ENCODE measurements at places on chromosomes 3 and 15.
A peak's percentile ranks its signal among the peaks of the same experiment; 100 is the strongest.

GRCh38 chr15:41603941-41604911, 45.2 kb downstream of the TYRO3 start:
- peak; percentile 48 for DNase-seq

DNA sequence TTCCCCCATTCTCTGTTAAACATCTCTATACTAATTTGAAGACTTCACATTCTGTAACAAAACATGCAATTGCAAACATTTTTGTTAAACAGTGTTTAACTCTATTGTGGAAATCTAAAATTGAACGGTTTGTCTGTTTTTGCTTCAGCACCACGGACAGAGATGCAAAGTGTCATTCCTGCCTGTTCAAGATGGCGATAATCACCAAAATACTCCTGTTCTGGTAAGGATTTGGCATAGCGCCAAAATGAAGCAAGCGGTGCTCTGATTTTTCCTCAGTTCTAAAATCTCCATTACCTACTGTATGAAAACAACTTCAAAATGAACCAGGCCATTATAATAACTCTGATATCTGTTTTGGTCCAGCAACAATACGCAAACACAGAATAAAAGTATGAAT, 129.7 kb upstream of the TUSC7 start:
- no peak for DNase-seq

- no peak for DNase-seq
Observed at GRCh38 chr15:90552162-90552928, 22.6 kb downstream of the CRTC3 start.

GRCh38 chr3:134937256-134938028, 142.4 kb downstream of the EPHB1 start:
- DNase-seq, result no peak

- DNase-seq, result no peak
Observed at GRCh38 chr3:149528340-149528650, 53.8 kb downstream of the TM4SF4 start.

GRCh38 chr15:92074646-92075045, 221.1 kb downstream of the SLCO3A1 start:
- DNase-seq, result no peak

GRCh38 chr3:4466741-4467521, at the start of gene SUMF1:
Gene SUMF1, minus strand, starts transcription at chr3:4467269. Its CDS starts 24 bp downstream, at chr3:4467245.
- DNase-seq, result peak; percentile 81

- DNase-seq, result no peak
Observed at GRCh38 chr15:93862791-93863190, 368.6 kb upstream of the MCTP2 start.

- no peak for DNase-seq
Observed at GRCh38 chr15:39756806-39757522, 25.7 kb downstream of the FSIP1 start.

DNA sequence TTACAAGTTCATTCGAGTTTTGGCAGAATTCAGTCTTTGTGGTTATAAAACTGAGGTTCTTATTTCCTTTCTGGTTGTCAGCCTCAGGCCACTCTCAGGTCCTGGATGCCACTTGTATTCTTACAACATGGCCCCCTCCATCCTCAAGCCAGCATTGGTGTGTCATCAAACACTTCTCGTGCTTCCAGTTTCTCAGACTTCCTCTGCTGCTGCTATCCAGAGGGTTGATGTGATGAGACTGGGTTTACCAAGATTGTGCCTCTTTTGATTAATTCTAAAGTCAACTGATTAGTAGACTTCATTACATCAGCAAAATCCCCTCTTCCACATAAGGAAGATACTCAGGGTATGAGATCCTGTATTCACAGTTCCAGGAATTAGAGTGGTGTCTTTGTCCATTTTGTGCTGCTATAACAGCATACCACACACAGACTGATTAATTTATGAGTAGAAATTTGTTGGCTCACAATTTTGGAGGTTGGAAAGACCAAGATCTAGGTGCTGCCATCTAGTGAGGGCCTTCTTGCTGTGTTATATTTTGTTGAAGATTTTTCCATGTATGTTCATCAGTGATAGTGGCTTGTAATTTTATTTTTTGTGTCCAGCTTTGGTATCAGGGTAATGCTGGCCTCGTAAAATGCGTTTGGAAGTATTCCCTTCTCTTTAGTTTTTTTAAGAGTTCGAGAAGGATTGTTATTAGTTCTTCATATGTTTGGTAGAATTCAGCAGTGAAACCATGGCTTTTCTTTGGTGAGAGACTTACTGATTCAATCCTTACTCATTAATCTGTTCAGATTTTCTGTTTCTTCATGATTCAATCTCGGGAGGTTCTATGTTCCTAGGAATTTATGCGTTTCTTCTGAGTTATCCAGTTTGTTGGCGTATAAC, 11.1 kb downstream of the LRCH3 start:
- DNase-seq, result peak; percentile 22

- no peak for DNase-seq
Observed at GRCh38 chr3:113205481-113205880, 5.9 kb upstream of the BOC start.

- no peak for DNase-seq
Observed at GRCh38 chr3:21754839-21755238, 3.8 kb upstream of the ZNF385D start.

- no peak for DNase-seq
Observed at GRCh38 chr15:69225355-69226022, 65.1 kb downstream of the GLCE start.

GRCh38 chr3:194688200-194688740, 2.6 kb downstream of the FAM43A start:
- peak; percentile 11 for DNase-seq

DNA sequence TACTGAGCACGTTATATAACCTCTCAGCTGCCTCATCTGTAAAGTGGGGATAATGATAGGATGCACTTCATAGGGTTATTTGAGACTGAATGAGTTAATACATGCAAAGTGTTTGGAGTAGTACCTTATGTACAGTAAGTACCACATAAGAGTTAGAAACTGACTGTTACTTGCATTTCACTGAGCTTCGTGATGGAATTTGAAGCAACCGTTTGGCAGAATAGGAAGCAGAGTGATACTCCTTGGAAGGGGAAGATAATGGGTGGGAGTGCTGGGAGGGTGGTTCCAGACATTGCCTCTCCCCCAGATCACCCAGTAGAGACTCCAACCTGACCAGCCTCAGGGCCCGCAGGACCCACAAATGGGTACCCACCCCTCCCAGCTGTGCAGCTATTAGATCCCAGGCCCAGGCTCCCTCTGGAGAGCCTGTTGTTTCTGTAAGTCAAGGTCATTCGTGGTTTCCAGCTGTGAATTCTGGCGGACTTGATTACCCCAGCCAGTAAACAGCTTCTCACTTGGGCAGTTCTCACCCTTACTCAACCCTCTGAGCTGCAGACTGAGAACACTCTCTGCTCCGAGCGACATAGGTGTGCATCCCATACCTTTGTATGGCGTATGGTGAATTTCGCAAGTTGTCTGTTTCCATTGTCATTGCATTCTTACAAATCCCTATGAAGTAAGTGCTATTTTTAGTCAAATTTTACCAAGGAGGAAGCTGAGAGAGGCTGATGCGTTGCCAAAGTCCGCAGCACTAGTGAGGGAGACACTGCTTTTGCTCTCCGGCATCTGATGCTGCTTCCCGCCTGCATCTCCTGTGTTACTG, 11.1 kb downstream of the ALPK3 start:
- DNase-seq, result no peak

DNA sequence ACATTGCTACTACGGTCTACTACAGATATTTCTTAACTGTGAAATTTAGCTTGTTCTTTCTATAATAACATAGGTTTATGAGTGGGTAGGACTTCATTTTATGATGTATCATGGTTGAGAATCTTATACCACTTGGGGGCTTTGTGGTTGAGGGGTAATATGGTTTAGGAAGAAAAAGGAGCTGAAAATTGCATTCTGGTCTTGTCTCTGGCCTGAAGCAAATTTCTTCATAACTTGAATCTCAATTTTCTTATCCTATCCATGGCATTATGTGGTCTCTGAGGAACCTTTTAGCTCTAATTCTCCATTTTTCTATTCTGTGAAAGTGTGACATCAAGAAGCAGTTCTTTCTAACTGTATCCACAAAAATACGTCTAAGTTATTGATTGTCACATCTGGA, 341.0 kb downstream of the SOX2 start:
- DNase-seq, result no peak

DNA sequence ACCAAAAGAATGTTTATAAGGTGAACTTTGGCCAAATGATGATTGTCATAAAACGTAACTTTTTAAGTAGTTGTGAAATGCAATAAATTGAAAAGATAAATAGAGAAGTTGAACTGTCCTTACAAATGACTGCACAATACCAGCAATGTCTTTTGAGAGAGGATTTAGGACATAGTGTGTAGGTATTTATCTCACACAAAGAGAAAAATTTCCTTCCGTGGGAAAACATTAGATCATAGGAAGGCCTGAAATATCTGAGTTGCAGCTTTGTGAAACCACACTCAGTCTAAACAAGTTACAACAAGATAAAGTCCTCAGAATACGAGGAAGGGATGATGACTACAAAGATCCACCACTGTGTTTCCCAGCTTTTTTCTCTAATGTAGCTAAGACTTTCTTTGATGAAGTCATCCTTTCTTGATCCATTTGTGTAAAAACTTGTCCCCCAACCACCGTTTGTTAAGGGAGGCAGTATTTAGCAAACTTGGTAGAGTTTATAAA, 16.0 kb downstream of the ROBO2 start:
- no peak for DNase-seq

DNA sequence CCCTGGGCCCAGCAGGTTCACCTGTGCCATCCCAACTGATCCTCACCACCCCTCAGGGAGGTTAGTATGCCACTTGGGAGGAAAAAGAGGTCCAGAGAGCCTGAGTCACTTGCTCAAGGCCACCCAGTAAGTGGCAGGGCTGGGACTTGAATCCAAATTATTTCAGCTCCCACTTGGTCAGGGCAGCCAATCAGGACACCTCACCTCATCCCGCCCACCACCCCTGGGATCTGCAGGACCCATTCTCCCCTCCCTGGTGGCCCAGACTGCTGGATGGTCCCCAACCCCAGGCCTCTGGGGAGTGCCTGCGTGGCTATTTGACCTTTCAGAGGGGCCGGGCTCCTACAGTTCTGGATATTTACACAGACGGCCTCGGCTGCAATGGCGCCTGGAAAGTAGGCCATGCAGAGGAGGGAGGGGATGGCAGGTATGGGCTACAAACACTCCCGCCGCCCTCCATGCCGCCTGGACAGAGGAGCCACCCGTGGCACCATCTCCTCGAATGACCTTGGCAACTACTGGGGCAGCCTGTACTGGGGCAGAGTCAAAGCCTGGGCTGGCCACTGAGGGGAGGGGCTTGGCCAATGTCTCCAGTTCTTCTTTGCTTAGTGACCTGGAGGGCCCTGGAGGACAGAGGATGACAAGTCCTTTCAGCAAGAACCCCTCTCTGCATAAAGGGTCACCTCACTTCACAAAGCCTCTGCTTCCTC, 153.6 kb upstream of the LINGO1 start:
- no peak for DNase-seq

- DNase-seq, result no peak
Observed at GRCh38 chr3:181794011-181794790, 82.5 kb downstream of the SOX2 start.

DNA sequence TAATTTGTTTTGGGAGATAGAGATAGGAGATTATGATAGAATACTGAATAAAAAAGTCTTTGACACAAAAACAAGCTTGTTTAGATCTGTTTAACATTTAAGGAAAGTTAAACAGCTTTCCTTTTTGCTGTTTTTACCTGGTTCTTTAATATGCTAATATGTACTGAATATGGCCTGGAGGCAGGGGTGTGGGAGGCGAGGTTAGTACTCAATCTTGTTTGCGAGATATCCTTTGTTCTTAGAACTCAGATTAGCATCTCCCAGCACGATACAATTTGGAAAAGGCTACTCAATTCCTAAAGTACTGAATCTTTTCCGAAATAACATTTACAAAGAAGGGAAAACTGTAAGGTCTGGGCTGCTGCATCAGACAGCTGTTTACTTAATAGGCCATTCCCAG, 40.8 kb upstream of the ST3GAL6 start:
- no peak for DNase-seq

- no peak for DNase-seq
Observed at GRCh38 chr15:77622934-77623754, 9.6 kb downstream of the LINGO1 start.

DNA sequence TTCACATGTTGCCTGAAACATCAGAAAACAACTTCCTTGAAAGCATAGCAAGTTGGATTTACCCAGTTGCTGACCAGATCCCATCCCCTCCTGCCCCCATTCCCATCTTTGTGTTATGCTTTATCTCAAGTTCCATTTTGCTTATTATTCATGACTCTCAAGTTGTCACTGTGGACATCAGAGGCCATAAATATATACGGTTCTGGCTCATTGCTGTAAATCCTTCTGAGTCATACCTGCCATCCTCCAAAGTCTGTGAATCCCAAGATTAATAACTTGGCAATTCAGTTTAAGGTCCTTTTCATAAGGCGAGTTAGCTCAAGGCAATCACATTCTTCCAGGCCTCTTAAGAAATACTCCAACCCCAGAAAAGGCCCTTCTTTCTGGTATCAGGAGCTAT, 126.2 kb upstream of the C2CD4B start:
- no peak for DNase-seq

- no peak for DNase-seq
Observed at GRCh38 chr15:27124287-27124871, 153.4 kb downstream of the GABRG3 start.

DNA sequence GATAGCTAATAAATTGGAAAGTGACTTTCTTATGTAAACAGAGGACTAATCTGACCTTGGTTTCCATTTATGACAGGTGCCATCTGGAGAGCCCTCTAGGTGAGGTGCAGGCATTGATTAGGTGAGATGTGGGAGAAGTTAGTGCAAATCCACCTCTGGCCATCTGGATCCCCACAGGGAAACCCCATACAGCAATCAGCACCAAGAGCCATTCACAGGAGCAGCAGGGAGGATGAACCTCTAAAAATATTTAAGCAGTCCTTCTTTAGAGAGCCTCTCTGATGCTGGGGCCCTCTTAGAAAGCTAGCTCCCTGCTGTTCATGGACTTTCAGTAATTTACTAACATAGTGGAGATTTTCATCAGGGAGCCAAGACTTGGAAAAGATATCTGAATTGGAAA, 69.3 kb downstream of the CLSTN2 start:
- DNase-seq, result no peak

- no peak for DNase-seq
Observed at GRCh38 chr3:123267821-123268220, 66.1 kb downstream of the SEC22A start.

DNA sequence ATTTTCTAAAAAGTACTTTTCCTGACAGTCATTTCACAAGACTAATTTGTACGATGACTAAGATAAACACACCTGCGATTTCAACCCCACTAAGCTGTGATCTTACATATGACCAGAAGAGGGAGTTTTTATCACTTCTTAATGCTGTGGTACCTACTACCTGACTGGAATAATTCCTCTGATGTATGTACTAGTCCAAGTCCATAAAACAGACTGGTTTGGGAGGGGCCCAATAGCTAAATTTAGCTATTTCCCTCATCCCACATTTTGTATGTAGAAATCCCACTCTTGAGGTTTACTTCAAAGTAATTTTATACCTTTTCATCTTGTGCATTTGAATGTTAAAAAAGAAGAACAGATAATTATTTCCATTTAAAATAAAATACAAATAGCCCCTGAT, 49.7 kb upstream of the SCAANT1 start:
- DNase-seq, result no peak

- peak; percentile 23 for DNase-seq
Observed at GRCh38 chr3:143283432-143284128, 164.0 kb downstream of the CHST2 start.

- no peak for DNase-seq
Observed at GRCh38 chr3:107963581-107963980, 127.2 kb downstream of the CD47 start.

GRCh38 chr3:16670191-16670590, 65.0 kb upstream of the DAZL start:
- no peak for DNase-seq

GRCh38 chr15:41996921-41997592, 23.8 kb downstream of the PLA2G4E start:
- no peak for DNase-seq

- DNase-seq, result no peak
Observed at GRCh38 chr15:22262613-22263020, 182.3 kb downstream of the OR4M2 start.

Data from activated naive CD8-positive, alpha-beta T cell treated with anti-CD3 and anti-CD28 coated beads for 36 hours (primary cell).